ENCODE measurements at places on chromosomes 5 and 9.

DNA sequence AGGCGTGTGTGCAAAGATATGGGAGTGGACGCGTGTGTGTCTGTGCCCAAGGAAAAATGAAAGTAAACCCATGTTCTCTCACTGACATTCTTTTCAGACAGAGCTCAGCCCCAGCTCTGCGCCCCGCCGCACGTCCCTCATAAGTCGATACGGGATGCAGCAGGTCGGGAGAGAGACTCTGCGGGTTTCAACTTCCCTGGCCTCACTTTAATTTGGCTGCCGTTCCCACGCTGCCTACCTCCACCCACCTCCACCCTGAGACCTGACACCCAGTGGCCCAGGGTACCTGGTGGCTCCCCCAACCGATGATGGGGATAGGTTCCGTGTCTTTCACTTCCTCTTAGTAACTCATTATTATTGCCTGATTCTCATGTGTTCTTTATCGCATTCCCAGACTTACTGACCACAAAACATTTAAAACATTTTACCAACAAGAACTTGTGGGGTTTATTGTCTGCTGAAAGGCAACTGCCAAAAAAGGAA, 19.4 kb downstream of the LHX2 start:
- no peak for DNase-seq

DNA sequence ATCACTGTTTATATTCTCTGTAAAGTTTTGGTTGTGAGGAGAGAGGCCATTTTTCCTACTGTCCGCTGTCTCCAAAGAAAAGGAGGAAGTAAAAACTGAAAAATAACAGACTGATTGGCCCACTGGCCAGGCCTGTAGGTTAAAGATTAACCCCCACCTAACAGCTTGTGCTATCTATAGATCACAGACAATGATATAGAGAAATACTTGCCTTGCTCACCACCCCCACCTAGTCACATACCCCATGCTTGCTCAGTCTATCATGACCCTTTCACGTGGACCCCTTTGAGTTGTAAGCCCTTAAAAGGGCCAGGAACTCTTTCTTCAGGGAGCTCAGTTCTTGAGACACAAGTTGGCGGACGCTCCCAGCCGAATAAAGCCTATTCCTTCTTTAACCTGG, 357.4 kb downstream of the PRDM9 start:
- DNase-seq: no peak

DNA sequence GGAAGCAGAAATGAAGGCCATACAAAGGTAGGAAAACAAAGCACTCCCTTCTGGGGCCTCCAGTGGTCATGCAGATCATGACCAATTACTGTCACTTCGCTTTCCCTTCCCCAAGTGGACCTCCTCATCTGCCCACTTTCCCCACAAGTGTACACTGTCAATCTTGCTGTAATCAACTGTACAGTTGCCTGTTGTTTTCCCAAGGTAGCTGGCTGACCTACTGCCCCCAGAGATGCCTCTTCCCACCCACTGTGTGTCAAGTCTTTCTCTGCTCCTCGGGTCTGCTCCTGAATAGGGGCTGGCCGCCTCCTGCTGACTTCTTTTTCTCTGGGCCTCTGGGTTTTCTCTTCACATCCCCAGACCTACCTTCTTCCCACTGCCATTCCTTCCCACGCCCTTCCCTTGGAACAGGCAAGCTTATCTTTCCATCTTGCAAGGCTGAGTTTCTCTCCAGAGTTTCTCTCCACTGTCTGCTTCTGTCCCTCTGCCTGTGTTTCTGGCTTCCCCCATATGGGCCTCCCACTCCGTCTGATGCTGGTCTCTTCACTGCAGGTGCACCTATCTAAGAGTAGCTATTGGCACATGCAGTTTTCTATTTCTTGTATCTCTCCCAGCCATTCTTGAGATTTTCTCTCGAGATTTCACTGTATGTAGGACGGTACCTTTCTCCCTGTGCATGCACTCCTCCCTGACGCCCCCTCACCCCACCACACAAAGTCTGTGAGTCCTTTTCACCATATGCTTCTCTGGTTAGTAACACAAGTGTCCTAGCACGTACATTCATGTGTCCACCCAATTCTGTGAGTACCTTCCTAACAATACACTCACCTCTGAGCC, 2.4 kb downstream of the ELL2 start:
- no peak for DNase-seq

DNA sequence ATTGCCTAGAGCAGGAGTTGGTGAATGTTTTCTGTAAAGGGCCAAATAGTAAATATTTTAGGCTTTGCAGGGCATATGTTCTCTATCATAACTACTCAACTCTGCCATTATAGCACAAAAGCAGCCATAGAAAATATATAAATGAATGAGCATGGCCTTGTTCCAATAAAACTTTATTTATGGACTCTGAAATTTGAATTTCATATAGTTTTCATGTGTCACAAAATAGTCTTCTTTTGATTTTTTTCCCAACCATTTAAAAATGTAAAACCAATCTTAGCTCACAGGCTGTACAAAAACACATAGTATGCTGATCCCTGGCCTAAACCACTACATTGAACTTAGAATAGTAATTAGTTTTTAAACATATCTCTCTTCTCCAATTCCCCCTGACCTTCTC, 179.6 kb downstream of the ZNF462 start:
- DNase-seq: no peak

GRCh38 chr9:135787776-135788575, 86.0 kb downstream of the KCNT1 start:
- DNase-seq: no peak

- no peak for DNase-seq
Observed at GRCh38 chr5:122607818-122608217, 167.1 kb upstream of the SNX2 start.

DNA sequence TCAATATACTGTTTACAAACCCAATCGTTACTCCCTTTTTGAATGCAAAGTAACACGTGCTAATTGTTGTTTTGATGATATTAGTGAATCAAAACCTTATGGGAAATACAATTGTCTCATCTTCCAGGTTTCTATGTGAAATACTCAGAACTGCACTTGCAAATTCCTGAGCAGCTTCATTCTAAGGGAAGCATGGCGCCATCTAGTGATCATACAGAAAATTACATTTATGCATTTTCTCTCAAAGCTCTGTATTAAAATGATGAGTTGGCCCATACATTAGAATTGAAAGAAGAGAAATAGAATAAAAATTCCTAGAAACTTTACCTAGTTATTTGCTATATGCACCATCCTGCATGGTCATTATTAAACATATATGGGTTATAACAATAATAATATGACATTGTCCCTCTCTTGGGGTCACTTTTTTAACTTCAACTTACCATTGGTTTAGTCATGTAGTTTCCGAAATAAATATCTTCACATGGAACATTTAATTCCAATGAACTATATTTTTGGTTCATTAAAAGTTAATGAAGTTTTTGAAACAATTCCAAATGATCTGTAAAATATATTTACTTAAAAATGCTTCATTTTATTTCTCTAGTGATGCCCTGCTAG, 220.0 kb downstream of the PDE4D start:
- DNase-seq: no peak

- DNase-seq: no peak
Observed at GRCh38 chr5:91535499-91535898, 152.4 kb upstream of the ARRDC3 start.

DNA sequence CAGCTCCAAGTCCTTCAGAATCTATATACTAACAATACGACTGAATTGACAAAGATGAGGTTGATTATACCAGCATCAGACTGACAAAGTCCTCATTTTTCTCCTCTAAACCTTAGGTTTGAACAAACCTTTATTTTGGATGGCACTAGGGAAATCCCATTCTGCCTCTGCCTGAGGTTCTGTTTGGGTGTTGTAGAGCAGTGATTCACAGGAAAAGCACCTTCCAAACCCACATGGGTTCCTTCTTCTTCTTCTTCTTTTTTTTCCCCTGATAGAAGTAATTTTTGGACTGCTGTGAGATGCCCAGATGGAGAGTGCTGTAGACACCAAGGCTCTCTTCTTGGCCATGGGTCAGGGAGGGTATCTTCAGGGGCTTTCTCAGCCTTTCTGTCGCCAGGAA, 164.9 kb upstream of the PAPPA start:
- DNase-seq: no peak

GRCh38 chr5:9596824-9597223, 33.3 kb downstream of the TAS2R1 start:
- no peak for DNase-seq

DNA sequence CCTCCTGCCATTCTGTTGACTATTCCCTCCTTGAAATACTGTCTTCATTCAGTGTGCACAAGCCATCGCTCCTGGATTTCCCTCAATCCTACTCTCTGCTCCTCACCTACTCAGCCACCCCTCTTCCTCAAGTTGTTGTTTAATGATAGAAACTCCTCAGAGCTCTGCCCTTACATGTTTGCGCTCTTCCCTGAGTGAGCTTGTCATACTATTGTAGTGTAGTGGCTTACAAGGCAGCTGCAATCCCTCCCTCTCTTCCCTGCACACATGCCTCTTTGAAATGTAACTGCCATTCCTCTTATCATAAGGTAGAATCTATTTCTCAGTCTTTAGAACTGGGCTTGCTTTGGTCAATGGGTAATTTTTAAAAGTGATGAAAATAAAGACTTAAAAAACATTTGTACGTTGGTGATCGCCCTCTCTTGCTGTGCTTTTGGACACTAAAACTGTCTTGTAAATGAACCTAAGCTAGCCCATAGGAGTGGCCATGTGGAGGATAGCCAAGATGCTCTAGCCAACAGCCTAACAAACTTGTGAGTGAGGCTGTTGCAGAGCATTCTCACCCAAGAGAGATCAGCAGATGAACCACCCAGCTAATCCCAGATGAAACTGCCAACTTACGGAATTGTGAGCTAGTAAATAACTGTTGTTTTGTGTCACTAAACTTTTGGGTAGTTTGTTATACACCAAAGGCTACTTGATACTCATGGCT, 18.1 kb upstream of the SMAD5 start:
- DNase-seq: no peak

- no peak for DNase-seq
Observed at GRCh38 chr5:176994460-176995121, 12.0 kb downstream of the UIMC1 start.

DNA sequence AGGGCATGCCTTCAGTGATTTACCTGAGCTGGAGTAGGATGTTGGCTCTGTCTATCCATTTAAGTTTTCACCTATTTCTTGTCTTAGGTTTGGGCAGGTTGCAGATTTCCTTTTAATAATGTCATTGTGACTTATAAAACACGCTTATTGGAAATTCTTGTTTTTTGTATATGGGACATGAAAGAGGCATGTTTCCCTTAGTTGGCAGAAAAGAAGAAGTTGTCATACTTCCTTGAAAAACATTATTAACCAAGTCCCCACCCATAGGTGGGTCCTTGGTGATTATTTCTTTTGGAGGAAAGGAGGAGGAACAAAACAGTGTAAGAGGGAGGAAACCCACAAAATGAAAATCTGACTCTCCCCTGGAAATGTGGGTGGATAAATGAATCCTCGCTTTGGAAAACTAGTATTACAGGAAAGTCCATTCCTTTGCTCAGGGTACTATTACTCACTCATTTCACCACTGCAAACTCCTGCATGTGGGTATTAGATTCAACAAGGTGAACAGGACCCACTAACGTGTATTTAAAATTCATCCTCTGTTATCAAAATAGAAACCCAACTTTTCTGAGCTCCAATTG, 9.3 kb downstream of the CER1 start:
- DNase-seq: no peak

DNA sequence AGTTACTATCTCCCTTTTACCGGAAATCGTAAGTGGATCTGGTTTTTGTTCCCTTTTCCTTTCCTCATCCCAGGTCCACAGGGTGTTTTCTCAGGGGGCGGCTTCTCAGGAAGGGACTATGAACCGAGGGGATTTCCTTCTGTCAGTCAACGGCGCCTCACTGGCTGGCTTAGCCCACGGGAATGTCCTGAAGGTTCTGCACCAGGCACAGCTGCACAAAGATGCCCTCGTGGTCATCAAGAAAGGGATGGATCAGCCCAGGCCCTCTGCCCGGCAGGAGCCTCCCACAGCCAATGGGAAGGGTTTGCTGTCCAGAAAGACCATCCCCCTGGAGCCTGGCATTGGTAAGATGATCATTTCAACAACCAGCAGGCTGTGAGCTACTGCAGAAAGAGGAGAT, 75.8 kb downstream of the GOLPH3 start:
- no peak for DNase-seq

DNA sequence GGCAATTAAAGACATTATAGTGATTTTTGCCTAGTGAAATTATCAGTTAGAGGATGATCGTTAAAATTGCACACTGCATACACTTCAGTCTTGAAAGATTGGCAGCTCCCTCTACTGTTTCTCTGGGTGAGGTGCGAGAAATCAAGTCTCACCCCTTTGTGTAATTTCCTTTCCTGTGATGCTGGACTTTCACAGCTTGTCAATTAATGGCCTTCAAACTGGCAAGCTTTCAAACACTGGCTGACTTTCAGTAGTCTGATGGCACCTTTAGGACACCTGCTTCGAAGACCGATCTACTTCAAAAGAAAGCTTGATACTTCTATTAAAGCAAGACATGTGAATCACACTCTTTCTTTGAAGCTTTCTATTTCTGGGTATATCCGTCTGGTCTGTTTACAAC, 706.7 kb upstream of the PTPRD start:
- no peak for DNase-seq

DNA sequence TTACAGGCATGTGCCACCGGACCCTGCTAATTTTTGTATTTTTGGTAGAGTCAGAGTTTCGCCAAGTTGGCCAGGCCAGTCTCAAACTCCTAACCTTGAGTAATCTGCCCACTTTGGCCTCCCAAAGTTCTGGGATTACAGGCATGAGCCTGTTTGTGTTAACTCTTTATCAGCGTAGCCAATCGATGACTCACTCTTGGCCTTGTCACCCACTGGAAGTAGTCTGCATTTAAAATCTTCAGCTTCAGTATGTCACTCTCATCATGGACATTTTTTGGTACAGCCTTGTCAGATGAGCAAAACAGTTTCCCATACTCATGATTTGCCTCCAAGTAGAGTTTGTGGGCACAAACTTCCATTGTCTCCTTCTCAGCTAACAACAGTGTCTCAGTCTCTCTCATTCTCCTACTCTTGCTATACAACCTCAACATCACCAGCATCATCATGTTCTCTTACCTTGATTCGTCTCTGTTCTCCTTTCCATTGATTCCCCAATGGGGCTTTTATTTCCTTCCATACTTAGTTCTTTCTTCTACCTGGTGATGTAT, 22.5 kb downstream of the MUSK start:
- no peak for DNase-seq

- DNase-seq: no peak
Observed at GRCh38 chr5:59600998-59601397, 292.5 kb downstream of the PDE4D start.

GRCh38 chr5:160843240-160843639, 8.8 kb downstream of the ATP10B start:
- no peak for DNase-seq

- DNase-seq: no peak
Observed at GRCh38 chr9:13814647-13815400, 499.1 kb downstream of the NFIB start.

DNA sequence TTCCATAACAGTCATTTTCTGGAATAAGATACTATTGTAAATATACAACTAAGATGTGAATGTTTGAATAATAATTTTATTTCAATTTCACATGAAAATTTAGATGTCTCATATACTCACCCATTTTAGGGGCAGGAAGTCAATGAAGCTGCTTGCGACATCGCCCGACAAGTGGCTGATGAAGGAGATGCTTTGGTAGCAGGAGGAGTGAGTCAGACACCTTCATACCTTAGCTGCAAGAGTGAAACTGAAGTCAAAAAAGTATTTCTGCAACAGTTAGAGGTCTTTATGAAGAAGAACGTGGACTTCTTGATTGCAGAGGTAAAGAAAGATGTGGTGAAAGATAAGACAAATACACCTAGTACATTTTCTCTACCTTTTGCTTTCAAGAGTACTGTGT, 8.6 kb downstream of the BHMT start:
- DNase-seq: no peak

GRCh38 chr9:111008158-111009075, 29.9 kb downstream of the LPAR1 start:
- DNase-seq: no peak

All from stimulated activated CD8-positive, alpha-beta memory T cell treated with anti-CD3 and anti-CD28 coated beads, Interleukin-7, amount 100 ng/mL, for 1 hour (primary cell).